Stimulated activated naive CD8-positive, alpha-beta T cell treated with anti-CD3 and anti-CD28 coated beads, Interleukin-15, Interleukin-2, amounts not matched to agents 100 U/mL and 50 U/mL, for 24 hours (primary cell): ENCODE measurements at places on chromosomes 1 and 21.

DNA sequence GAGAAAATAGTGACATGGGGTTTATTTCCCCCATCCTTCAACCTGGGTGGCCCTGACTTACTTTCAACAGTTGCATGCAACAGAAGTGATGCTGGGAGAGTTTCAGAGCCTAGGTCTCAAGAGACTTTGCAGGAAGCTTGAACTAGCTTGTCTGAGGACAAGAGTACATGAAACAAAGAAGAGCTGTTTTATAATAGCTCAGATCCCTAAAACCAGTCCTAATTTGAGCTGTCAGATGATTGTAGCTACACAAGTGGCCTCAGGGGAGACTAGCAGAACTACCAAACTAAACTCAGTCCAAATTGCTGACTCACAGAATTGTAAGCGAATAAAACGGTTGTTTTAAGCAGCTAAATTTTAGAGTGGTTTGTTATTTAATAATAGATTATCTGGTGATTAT lies 17.1 kb downstream of the RC3H1 start:
- no peak for DNase-seq

- DNase-seq = no peak
Measured at GRCh38 chr1:167138703-167139102, 44.8 kb downstream of the STYXL2 start.

GRCh38 chr1:227315629-227316346 lies 2.5 kb downstream of the CDC42BPA start:
- DNase-seq = no peak

DNA sequence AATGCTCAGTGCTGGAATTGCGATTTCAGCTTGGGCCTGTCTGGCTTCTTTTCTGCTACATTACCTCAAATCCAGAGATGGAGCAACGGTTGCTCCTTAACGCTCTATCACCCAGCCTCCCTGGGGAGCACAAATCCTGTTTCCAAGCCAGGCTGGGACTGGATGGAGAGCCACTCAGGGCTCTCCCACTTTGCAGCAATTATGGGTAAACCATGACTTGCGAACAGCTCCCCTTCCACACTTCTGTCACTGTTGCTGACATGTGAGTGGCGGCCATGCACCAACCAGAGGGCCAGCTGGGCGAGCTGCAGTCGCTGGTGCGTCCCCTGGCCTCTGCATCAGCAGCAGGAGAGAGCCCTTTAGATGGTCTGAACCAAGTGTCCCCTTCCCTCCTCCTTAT lies 65.1 kb upstream of the RAB4A start:
- DNase-seq = no peak

- no peak for DNase-seq
Measured at GRCh38 chr1:231286603-231287002, 45.6 kb downstream of the GNPAT start.

DNA sequence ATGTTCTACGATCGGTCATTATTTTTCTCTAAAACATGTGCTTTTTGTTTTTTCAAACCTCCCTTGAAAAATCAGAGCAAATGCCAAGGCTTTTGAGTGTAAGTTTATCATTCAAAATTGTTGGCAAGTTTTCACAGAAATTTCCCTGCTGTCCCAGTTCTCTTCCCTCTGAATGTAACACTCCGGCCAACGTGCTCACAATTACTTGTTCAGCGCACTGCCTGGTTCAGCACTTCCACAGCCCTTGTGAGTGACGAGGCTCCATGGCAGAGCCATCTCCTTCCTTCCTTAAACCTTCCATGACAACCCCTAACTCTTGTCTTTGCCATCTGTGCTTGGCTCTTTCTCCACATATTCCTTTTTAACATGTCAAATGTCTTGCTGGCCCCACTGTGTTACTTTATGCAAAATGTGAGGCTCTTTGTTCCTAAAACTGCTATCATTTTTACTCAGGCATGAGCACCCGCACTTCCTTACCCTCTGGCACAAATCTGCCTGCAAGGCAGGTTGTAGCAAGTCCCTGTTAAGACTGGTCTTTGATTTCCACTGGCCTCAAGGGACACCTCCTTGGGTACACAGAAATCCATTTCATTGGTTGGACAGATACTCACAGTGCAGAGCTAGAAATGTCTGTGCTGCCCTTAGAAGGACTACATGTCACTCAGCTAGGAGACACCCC lies 142.8 kb downstream of the HUNK start:
- no peak for DNase-seq
